Activated naive CD4-positive, alpha-beta T cell treated with anti-CD3 and anti-CD28 coated beads for 36 hours (primary cell): ENCODE measurements at places on chromosomes 11 and 22. TPM values are rescaled to one million over a fixed set of nuclear protein-coding genes. Genes with fewer than 3 reads are reported as not detected.

DNA sequence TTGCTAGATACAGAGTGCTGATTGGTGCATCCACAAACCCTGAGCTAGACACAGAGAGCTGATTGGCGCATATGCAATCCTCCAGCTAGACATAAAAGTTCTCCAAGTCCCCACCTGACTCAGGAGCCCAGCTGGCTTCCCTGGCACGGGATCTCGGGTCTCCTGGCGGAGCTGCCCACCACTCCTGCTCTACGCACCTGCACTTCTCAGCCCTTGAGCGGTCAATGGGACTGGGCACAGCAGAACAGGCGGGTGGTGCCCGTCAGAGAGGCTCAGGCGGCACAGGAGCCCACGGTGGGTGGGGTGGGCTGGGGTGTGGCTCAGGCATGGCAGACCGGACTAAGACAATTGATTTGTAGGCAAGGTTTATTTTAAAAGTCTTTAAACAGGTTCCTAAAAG is 1365.5 kb downstream of the FAM181B start:
- no peak for DNase-seq

GRCh38 chr11:35377262-35377661 is 42.1 kb downstream of the SLC1A2 start:
- DNase-seq = no peak

Gene KLHDC7B
- total RNA-seq = 7.6 TPM

Gene MIOX
- total RNA-seq = not detected

Gene UBQLN3
- not detected for total RNA-seq

GRCh38 chr11:22347857-22348487 is 9.8 kb downstream of the SLC17A6 start:
- DNase-seq = no peak

DNA sequence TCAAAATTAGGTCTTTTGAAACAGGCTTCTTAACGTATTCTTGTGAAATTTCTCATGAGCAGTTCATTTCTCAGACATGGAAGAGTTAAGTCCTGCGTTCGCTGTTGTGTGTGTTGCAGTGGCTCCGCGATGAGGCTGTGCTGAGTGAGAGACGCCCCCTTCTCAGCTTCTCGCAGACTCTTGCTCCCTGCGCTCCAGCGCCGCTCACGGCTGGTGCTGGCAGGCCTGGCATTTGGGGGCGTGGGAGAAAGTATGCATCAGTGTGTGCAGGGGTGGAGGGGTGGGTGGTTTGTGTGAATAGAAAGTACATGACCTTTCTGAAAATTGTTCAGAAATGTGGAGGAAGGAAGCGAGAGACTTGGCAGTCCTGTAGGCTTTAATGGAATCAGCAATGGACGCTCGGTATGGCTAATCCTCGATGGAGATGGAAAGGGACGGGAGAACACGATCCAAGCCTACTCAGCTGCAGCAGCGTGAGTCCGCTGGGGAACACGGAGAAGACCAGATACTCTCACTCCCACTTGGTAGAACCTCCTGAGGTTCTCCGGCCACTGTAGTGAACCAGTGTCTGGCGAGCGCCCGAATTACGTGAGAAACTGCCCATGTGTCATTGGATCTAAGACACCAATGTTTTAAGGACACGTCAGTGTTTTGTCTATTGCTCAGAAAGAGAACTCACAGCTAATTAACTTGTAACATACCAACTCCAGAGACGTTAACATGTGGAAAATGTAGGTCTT is 5.9 kb downstream of the TAB1 start:
- DNase-seq = peak; percentile 55

GRCh38 chr22:24421428-24421931 is 5.9 kb upstream of the ADORA2A start:
- peak; percentile 67 for DNase-seq

Gene GLYAT
- total RNA-seq = not detected

Gene CYP2D6
- 1.4 TPM for total RNA-seq

Gene KCNJ11
- total RNA-seq = 1.0 TPM

Gene SLC39A13
- 9.2 TPM for total RNA-seq

- no peak for DNase-seq
These were observed 73.5 kb downstream of the RASSF10 start for GRCh38 chr11:13082588-13082987.

GRCh38 chr22:29212743-29213142 is 7.0 kb downstream of the EMID1 start:
- no peak for DNase-seq

GRCh38 chr11:86910592-86910991 is 44.6 kb downstream of the FZD4 start:
- DNase-seq = no peak
